ENCODE measurements at places on chromosomes 16 and 17.

DNA sequence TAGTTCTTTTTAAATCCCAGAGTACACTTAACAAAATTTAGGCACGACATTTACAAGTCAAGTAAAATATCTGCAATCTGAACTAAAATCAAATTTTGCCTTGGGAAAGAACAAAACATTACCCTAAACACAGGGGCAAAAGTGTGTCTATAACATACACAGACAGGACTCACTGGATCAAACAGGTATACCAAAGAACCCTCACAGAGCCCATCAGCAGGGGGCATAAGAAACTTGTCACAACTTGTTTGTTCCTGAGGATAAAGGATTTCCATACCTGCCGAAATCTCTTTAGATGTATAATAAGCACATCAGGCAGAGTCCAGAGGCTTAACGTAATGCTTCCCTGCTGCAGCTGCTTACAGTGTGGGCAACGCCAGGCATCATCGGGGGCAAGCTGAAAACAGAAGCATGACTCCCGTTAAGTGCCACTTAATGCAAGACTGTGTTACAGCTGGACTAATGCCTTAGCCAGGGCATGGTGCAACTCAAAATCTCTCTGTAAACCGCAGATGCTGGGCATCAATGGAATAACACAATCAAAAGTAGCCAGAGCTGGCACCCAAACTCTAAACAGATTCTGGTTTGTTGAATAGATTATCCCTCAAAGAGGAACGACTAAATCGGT, 67.0 kb downstream of the USP31 start:
- no peak for DNase-seq

DNA sequence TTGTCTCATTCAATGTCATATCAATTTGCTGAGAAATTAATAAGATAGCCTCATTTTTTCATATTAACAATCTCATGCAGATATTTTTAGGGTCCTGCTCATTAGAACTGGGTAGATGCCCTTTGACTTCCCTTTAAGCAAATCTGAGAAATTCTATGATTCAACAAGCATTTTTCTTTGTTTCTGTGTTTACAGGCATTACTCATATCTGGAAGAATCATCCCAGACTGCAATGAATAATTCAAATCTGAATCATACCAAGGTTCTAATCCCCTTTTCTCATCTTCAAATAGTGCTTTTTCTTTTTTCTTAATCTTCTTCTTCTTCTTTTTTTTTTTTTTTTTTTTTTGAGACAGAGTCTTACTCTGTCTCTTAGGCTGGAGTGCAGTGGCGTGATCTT, 69.2 kb upstream of the KIFC3 start:
- no peak for DNase-seq

GRCh38 chr17:17868641-17869522, 32.1 kb upstream of the SREBF1 start:
- DNase-seq: no peak

DNA sequence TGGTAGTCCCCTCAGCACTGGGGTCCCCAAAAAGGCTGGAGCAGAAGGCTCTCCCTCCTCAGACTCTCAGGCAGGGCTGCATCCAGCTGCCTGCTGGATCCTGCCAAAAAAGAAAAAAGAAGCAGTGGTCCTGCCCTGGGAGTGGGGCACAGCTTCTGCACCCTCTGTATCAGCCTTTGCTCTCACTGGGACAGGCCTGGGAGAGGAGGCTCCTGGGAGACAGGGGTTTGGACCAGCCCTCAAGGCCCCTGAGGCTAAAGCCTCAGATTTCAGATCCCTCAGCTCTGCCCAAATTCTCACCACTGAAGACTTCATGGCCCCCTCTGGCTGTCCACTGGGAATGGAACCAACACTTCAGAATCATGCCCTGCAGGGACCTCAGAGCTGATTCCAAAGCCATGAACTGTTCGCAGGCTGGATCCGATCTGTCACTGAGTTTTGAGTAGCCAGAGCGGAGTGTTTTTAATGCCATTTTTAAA, 96.9 kb downstream of the C16orf78 start:
- DNase-seq: no peak

- no peak for DNase-seq
These were observed 1.3 kb upstream of the DNAI2 start for GRCh38 chr17:74272731-74273201.

- DNase-seq: no peak
These were observed 12.5 kb downstream of the SLC7A5 start for GRCh38 chr16:87856791-87857228.

GRCh38 chr16:70589998-70590471, 56.3 kb upstream of the IL34 start:
- DNase-seq: no peak

- no peak for DNase-seq
These were observed 21.5 kb upstream of the CSNK2A2 start for GRCh38 chr16:58219432-58219831.

GRCh38 chr16:4081521-4082021, 34.7 kb downstream of the ADCY9 start:
- DNase-seq: no peak

DNA sequence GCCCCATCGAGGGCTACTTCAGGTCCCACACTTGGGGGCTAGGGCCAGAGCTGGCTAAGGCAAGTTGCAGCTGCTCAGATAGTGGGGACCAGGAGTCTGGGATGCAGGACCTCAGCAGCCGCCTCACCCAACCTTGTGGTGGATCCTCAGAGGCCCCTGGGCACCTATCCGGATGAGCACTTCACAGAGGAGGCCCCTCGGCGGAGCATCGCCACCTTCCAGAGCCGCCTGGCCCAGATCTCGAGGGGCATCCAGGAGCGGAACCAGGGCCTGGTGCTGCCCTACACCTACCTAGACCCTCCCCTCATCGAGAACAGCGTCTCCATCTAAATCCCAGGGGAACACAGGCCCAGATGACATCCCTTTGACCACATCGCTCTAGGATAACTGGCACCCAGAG, 9.4 kb downstream of the ALOX15B start:
- no peak for DNase-seq

- DNase-seq: no peak
These were observed 13.6 kb downstream of the LGALS9 start for GRCh38 chr17:27644586-27644985.

- no peak for DNase-seq
These were observed 50.2 kb downstream of the CDK5R1 start for GRCh38 chr17:32536736-32537643.

- no peak for DNase-seq
These were observed 489.3 kb upstream of the SOX9 start for GRCh38 chr17:71631483-71631882.

DNA sequence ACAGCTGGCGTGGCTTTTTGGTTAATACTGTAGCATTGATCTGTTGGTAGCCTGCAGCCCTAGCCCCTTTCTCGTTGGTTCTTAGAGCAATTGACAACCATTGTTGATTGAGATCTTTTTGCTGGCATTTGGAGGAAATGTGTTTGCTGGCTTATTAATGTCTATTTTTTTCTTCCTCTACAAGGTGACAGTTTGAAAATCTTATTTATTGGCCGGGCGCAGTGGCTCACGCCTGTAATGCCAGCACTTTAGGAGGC, 1.8 kb downstream of the ATXN2L start:
- no peak for DNase-seq

- DNase-seq: no peak
These were observed 91.7 kb upstream of the TOB1 start for GRCh38 chr17:50957600-50958575.

GRCh38 chr16:29962344-29962994, 590 bp downstream of the TMEM219 start:
- DNase-seq: no peak

- DNase-seq: no peak
These were observed 1.0 kb upstream of the YPEL3 start for GRCh38 chr16:30096862-30097563.

- DNase-seq: no peak
These were observed 63.2 kb upstream of the RPL38 start for GRCh38 chr17:74140282-74140681.

DNA sequence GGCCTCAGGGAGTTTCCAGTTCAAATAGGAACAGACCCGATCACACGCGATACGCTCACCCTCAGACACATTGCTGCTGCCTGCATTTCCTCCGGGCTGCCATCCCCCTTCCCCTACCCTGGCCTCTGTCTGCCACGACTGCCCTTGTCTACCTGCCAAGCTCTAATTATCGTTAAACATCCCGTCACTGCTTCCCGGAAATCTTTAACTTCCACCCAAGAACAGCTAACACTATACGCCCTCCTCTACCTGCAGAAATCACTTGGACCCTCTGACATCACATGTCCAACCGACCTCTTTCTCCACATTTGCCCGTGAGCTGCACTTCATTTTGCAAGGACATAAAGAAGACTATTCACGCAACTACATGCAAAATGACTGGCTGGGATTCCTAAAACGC, 40.4 kb downstream of the ABAT start:
- no peak for DNase-seq

DNA sequence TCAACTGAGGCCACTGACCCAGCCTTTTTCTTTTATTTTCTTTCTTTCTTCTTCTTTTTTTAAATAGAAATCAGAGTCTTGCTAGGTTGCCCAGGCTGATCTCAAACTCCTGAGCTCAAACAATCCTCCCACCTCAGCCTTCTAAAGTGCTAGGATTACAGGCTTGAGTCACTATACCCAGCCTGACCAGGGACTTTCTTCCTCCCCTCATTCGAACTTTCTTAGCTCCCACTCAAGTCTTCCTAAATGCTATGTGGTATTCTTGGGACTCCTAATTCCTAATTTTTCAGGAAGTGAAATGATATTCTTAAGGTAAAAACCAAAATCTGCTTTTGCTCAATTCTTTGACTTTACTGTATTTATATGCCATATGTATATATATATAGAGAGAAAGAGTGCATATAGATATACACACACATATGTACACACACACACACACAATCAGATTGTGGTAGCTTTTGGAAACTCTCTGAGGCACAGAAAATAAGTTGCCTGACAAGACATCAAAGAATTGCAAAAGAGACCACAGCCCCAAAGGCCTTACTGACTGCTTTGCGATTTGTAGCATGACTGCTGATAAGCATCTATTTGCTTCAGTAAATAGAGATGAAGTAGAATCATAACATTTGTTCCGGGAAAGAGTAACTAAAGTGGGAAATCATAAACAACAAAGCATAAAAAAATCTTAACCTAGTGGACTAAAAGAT, 9.5 kb upstream of the AMZ2 start:
- no peak for DNase-seq

DNA sequence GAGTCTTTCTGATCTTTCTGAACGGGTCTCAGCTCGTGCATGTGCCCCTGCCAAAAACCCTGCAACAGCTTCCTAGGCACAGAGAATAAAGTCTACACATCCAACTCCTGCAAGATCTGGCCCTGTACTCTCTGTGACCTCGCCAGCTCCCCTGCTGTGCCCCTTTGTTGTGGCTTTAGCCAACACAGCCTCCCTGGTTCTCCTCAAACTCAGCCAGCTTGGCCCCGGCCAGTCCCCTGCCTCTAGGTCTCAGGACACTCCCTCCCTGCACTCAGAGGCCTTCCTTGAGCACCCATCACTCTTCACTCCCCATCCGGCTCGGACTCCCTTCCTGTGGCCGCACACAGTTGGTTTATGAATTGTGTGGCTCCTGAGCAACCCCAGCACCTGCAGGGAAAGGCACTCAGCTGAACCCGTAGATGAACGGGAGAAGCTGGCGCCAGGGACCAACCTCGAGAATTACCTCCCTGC, 1.4 kb downstream of the CEP131 start:
- no peak for DNase-seq

Data from thyroid gland (tissue), 4 donors.